Cerebellar nuclear complex (tissue), 1 donor: ENCODE measurements at places on chromosomes 1 and 21.

GRCh38 chr1:9384751-9385245, 92.1 kb downstream of the SPSB1 start:
- DNase-seq: no peak

- DNase-seq: no peak
Observed at GRCh38 chr1:100542285-100542684, 4.3 kb downstream of the GPR88 start.

- no peak for DNase-seq
Observed at GRCh38 chr1:26083208-26083607, 15.8 kb upstream of the TRIM63 start.

- DNase-seq: no peak
Observed at GRCh38 chr1:53725238-53725689, 13.7 kb downstream of the GLIS1 start.

DNA sequence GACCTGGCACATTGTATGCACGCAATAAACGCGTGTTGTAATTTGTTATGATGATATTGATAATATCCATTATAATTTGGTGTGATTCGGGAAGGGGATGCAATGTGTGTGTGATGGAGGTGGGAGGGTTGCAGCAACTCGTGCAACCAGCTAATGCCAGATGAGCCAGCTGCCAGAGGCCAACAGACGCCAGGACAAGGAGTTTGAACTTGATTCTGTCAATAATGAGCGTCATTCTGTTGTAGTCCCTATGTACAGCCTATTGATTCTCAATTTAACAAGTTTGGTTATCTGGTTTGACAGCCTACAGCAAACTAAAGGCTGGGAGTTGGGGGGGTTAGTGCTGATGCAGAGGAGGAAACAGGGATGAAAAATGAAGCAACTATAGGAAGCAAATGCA, 35.5 kb downstream of the TIAM1 start:
- DNase-seq: no peak

DNA sequence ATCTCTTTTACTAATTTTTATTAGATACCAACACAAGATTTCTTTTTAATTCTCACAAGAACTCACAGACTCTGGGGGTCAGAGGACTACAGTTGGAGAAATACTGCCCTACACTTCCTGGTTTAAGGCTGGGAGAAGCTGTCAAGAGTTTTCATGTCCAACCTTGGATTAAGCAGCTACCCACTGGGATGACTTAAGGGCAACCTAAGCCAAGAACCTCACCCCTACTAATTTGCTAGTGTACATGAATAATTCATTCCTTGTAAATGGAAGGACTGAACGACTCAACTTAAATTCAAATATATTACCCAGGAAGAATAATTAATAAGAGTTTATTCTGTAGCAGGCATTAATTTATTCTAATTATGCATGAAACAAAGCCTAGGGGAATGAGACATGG, 182.3 kb upstream of the C1orf105 start:
- DNase-seq: no peak

DNA sequence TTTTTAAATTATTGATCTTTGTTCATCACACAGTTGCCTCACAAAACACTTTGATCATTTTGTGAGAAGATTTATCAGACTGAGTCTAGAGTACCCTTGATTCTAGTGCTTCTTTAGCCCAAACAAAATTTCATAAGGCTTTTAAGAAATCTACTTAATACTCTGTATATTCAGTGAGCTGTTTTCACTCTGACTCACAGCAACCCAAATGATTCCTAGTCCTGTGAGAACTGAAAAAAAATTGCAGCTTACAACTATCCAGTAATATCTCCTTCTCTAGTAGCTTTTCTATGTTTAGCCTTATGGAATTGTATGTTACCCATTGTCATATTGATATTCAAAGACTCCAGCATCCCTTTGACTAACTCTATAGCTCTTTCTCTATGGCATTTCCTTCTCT, 915.6 kb downstream of the AMY1C start:
- no peak for DNase-seq

DNA sequence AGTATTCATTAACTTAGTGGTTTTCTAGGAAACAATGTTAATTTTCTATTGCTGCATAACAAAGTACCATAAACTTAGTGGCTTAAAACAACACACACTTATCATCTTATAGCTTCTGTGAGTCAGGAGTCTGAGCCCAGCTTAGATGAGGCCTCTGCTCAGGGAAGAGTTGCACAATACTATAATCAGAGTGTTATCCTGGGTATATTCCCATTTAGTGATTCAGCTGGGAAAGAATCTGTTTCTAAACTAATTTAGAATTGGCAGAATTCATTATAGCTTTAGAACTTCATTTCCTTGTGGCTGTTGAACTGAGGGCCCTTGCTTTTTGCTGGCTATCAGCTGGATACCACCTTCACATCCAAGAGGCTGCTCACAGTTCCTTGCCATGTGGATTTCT, 515.5 kb downstream of the BRINP3 start:
- DNase-seq: no peak

DNA sequence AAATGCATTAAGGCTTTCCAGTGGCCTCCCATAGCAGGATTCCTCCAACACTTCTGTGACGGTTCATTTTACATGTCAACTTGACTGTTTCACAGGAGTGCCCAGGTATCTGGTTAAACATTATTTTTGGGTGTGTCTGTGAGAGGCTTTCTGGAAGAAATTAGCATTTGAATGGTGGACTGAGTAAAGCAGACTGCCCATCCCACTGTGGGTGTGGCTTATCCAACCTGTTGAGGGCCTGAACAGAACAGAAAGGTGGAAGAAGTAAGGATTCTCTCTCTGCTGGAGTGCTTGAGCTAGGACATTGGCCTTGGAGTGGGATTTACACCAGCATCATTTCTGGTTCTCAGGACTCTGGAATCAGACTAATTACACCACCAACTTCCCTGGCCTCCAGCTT, 85.6 kb downstream of the RGS7 start:
- no peak for DNase-seq

DNA sequence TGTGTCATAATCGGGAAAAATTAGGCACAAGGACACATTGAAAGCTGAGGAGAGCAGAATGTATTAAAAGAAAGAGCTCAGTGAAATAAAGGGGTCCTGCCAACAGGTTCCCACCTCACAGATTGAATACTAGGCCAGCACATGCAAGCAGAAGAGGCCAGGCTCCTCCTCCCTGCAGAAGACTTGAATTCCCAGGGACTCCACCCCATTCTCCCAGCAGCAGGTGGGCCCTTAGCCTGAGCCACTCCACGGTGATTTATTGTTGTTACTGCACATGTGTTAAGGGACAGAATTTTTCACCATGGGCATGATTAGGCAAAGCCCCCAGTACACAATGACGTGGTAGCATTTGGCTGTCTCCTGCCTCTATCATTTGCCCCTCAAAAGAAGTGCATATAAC, 1844.7 kb downstream of the NCAM2 start:
- no peak for DNase-seq

DNA sequence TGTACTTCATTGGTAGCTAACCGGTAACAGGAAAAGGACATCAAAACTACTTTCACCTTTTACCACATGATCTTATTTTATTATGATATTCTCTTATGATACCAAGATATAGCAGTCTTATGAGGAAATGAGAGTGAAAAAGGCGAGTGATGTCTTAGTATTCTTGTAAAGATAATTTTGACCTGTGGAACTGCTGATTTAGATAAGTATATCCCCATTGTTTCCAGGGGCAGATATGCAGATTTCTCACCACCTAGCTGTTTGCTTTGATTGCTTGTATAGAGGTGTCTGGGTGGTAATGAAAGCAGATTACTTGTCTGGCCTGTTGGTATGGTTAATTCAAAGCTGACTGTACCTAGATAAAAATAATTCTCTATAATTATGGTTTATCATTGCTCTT, 53.1 kb downstream of the SYNJ1 start:
- no peak for DNase-seq
